Activated CD4-positive, alpha-beta memory T cell treated with anti-CD3 and anti-CD28 coated beads for 36 hours (primary cell): ENCODE measurements at places on chromosomes 5 and 9. TPM values are rescaled to one million over a fixed set of nuclear protein-coding genes. Genes with fewer than 3 reads are reported as not detected.

The PCDHGA8 gene
- not detected for total RNA-seq

The NR4A3 gene
- 10.5 TPM for total RNA-seq

- H3K27ac ChIP-seq = no peak overlapping the region
- H3K4me1 ChIP-seq = peaks cover 24% of the 10 kb centered on the region
- no peaks in the 10 kb centered on the region for H3K36me3 ChIP-seq
- no peak overlapping the region for H3K4me3 ChIP-seq
- peaks cover 4% of the 10 kb centered on the region for H3K27me3 ChIP-seq
Measured at GRCh38 chr9:88322906-88323566, 65.2 kb upstream of the SPIN1 start.

The UBE2D2 gene
- 271 TPM for total RNA-seq

- H3K4me1 ChIP-seq = no peaks in the 10 kb centered on the region
- H3K36me3 ChIP-seq = no peaks in the 10 kb centered on the region
- H3K27me3 ChIP-seq = no peaks in the 10 kb centered on the region
- no peak overlapping the region for H3K4me3 ChIP-seq
- no peak for DNase-seq
- no peak overlapping the region for H3K27ac ChIP-seq
Measured at GRCh38 chr5:117889596-117889995, 1098.8 kb downstream of the DTWD2 start.

The SMIM33 gene
- 1.5 TPM for total RNA-seq

DNA sequence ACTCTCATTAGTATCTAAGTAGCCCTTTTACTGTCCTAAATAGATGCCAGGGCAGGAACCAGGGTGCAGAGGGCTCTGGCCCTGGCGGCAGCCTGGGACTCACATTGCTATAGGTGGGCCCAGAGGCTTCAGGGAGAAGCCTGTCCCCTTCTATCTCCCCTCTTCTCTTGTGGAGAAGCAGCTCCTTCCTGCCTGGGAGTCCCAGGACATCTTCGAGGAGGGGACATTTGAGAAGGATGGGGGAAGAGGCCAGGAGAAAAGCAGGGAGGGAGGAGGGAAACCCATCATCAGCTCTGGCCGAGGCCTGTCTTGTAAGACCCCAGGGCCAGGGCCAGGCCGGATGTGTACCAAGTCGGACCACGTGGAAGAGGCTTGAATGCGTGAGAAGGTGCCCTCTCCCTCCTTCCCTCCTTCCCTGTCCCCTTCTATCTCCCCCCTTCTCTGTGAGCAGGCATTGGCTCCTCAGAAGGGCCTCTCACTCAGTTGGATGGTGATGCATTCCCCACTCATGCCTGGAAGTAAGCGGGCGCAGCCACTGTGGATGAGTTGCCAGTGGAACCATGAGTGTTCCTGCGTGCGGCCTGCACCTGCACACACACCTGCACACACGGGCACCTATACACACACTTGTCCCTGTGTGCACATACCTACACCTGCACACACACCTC is 20.7 kb upstream of the LPCAT1 start:
- no peak for DNase-seq
- no peaks in the 10 kb centered on the region for H3K4me1 ChIP-seq
- no peaks in the 10 kb centered on the region for H3K27me3 ChIP-seq

GRCh38 chr9:88736136-88736637 is 201.2 kb downstream of the NXNL2 start:
- H3K27ac ChIP-seq = no peak overlapping the region
- DNase-seq = no peak

The ZDHHC21 gene
- 6.7 TPM for total RNA-seq

The LCN9 gene
- total RNA-seq = not detected

- H3K4me3 ChIP-seq = no peak overlapping the region
- peaks cover 2% of the 10 kb centered on the region for H3K27me3 ChIP-seq
- no peak overlapping the region for H3K27ac ChIP-seq
- H3K36me3 ChIP-seq = no peaks in the 10 kb centered on the region
Measured at GRCh38 chr5:119418606-119419100, 33.6 kb upstream of the HSD17B4 start.

The CER1 gene
- total RNA-seq = not detected

The OLFML2A gene
- total RNA-seq = not detected

GRCh38 chr5:67215519-67216471 is 19.2 kb upstream of the CD180 start:
- H3K27me3 ChIP-seq = no peaks in the 10 kb centered on the region
- DNase-seq = peak; percentile 81
- H3K4me1 ChIP-seq = peaks cover 54% of the 10 kb centered on the region
- H3K36me3 ChIP-seq = no peaks in the 10 kb centered on the region
- H3K27ac ChIP-seq = peak overlapping the region; percentile 86

DNA sequence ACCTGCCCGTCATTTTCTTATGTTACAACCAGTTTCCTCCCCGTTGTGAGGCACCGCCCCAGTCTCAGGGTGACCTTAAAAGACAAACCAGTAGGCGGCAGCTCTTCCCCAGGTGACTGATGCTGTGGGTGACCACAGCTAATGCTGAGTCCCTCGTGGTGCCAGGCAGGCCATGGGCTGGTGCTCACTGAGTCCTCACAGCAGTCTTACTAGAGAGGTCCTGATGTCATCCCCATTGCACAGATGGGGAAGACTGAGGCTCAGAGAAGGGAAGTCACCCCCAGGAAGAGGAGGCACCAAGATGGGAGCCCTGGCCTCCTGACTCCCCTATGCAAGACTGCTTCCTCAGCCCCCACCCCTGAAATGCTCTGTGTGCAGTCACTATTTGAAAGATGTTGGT is 978 bp downstream of the CFAP157 start:
- H3K36me3 ChIP-seq = no peaks in the 10 kb centered on the region
- no peaks in the 10 kb centered on the region for H3K27me3 ChIP-seq
- H3K4me3 ChIP-seq = no peak overlapping the region
- DNase-seq = peak; percentile 63
- no peak overlapping the region for H3K27ac ChIP-seq
- peaks cover 22% of the 10 kb centered on the region for H3K4me1 ChIP-seq

GRCh38 chr5:78295035-78295961 is 800 bp upstream of the AP3B1 start:
- peak; percentile 59 for DNase-seq
- no peaks in the 10 kb centered on the region for H3K27me3 ChIP-seq
- peaks cover 7% of the 10 kb centered on the region for H3K36me3 ChIP-seq

GRCh38 chr5:149382517-149383220 is 3.6 kb upstream of the IL17B start:
- no peak overlapping the region for H3K27ac ChIP-seq
- peaks cover 1% of the 10 kb centered on the region for H3K27me3 ChIP-seq
- no peaks in the 10 kb centered on the region for H3K36me3 ChIP-seq
- no peaks in the 10 kb centered on the region for H3K4me1 ChIP-seq
- no peak overlapping the region for H3K4me3 ChIP-seq

DNA sequence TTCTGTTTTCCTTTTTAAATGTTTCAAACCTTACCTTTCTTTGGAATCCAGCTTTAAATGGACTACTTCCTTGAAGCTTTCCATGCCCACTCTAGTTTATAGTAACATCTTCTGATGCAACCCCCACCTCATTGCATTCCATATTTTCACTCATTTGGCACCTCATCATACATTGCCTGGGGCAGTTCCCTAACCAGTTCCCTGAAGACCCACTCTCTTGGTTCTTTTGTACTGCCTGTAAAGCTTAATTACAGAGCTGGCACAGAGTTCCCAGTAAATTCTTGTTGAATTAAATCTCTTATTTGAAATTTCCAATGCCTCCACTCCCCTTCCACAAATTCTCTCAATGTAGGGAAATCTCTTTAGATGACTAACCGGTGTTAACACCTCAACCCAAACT is 257.2 kb downstream of the ARRDC3 start:
- no peaks in the 10 kb centered on the region for H3K36me3 ChIP-seq
- H3K27me3 ChIP-seq = no peaks in the 10 kb centered on the region
- no peaks in the 10 kb centered on the region for H3K4me1 ChIP-seq
- DNase-seq = no peak

- H3K36me3 ChIP-seq = no peaks in the 10 kb centered on the region
- DNase-seq = no peak
- no peak overlapping the region for H3K27ac ChIP-seq
- H3K4me1 ChIP-seq = no peaks in the 10 kb centered on the region
Measured at GRCh38 chr5:170501361-170501760, 2.5 kb upstream of the KCNIP1 start.

- no peak overlapping the region for H3K27ac ChIP-seq
- no peaks in the 10 kb centered on the region for H3K4me1 ChIP-seq
- peaks cover 35% of the 10 kb centered on the region for H3K27me3 ChIP-seq
Measured at GRCh38 chr9:86389628-86390027, 35.4 kb upstream of the TUT7 start.

The ZDHHC11 gene
- 7.9 TPM for total RNA-seq

GRCh38 chr9:99241106-99241505 is 19.0 kb downstream of the SEC61B start:
- no peak overlapping the region for H3K27ac ChIP-seq
- no peak for DNase-seq
- no peak overlapping the region for H3K4me3 ChIP-seq
- no peaks in the 10 kb centered on the region for H3K27me3 ChIP-seq
- peaks cover 23% of the 10 kb centered on the region for H3K36me3 ChIP-seq

GRCh38 chr5:55521881-55522280 is 12.9 kb downstream of the PLPP1 start:
- no peak for DNase-seq
- H3K27me3 ChIP-seq = no peaks in the 10 kb centered on the region
- H3K27ac ChIP-seq = no peak overlapping the region

DNA sequence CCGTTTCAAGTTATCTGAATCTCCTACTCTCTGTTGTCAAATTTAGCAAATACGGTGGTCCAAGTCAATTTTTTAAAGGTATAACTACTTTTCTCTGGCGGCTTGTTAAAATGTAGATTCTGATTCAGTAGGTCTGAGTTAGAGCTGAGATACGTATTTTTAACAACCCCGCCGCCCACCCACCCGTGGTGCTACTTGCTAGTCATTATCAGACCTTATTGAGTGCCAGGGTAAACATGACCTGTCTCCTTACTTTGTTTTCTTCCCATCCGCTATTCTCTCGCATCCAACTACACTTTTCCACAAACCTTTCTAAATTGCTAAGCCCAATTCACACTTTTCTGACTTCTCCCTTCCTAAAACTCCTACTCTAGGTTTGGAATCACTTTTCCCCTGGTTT is 694 bp upstream of the PLAA start:
- peak; percentile 75 for DNase-seq
- H3K36me3 ChIP-seq = peaks cover 14% of the 10 kb centered on the region
- peaks cover 5% of the 10 kb centered on the region for H3K27me3 ChIP-seq
- peak overlapping the region; percentile 90 for H3K4me3 ChIP-seq
- peak overlapping the region; percentile 98 for H3K27ac ChIP-seq

GRCh38 chr5:168822745-168823281 is 243.6 kb upstream of the PANK3 start:
- peak overlapping the region; percentile 80 for H3K27ac ChIP-seq
- DNase-seq = peak; percentile 58
- no peaks in the 10 kb centered on the region for H3K36me3 ChIP-seq
- peak overlapping the region; percentile 20 for H3K4me3 ChIP-seq

- DNase-seq = no peak
- H3K36me3 ChIP-seq = no peaks in the 10 kb centered on the region
- no peak overlapping the region for H3K4me3 ChIP-seq
Measured at GRCh38 chr5:34587355-34588241, 68.5 kb upstream of the RAI14 start.

GRCh38 chr9:111978616-111979015 is 82.0 kb downstream of the UGCG start:
- H3K4me1 ChIP-seq = peaks cover 7% of the 10 kb centered on the region
- DNase-seq = no peak
- no peaks in the 10 kb centered on the region for H3K36me3 ChIP-seq
- H3K27ac ChIP-seq = no peak overlapping the region
